ENCODE measurements at places on chromosomes 1 and 21. TPM values are rescaled to one million over a fixed set of nuclear protein-coding genes. Genes with fewer than 3 reads are reported as not detected.

Gene PDPN
- not detected for total RNA-seq

Gene PRDM16
- total RNA-seq, result 0.05 TPM

- no peak for DNase-seq
- peaks cover 11% of the 10 kb centered on the region for H3K27me3 ChIP-seq
- peaks cover 2% of the 10 kb centered on the region for H3K4me1 ChIP-seq
These were observed 222.8 kb downstream of the HLX start for GRCh38 chr1:221101807-221102605.

DNA sequence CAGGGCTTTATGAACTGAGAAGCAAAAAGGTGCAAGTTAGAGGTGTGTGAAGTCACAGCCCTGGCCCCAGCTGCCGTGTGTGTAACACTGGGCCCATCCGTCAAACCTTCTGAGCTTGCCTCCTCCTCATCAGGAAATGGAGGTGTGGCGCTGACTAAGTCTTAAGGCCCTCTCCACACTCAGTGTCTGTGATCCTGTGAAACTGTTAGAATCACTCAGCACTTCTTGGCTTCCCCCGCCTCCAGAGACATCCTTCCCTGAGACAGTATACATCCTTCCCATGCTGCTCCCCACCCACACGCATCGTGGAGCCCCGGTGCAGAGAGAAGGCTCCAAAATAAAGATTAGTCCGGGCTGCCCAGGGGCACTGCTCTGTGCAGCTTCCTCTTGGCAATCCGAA, 33.3 kb downstream of the LRP8 start:
- peaks cover 4% of the 10 kb centered on the region for H3K36me3 ChIP-seq
- no peaks in the 10 kb centered on the region for H3K27me3 ChIP-seq
- no peak overlapping the region for H3K4me3 ChIP-seq
- peak overlapping the region; percentile 41 for H3K27ac ChIP-seq
- peaks cover 27% of the 10 kb centered on the region for H3K4me1 ChIP-seq
- peak; percentile 80 for DNase-seq

DNA sequence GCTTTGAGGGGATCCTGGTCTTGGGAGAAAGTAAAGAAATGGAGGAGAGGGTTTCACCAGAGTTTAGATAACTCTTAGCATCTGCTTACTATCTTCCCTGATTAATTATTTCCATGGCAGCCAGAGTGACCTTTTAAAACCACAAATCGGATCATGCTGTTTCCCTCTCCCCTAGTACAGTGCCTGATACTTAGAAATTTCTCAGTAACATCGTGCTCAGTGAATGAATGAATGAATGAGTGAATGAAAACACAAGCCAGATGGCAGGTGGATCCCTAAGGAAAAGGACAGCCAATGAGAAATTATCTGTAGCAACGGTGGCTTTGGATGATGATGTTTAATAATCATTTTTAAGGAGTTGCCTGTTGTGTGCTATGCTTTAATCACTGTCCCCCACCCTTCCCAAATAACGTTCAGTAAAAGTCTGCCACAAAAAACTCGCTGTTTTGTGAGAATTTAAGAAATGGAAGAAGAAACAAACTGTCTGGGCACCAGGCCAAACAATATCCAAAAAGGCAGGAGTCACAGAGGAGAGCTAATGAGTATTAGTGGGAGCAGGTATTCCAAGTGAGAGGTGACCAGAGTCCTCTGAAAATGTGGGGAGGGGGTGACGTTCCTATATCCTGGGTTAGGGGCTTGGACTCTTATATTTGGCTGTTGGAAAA, 737 bp upstream of the SMAP2 start:
- H3K4me1 ChIP-seq, result peaks cover 39% of the 10 kb centered on the region
- peaks cover 32% of the 10 kb centered on the region for H3K36me3 ChIP-seq
- H3K27me3 ChIP-seq, result no peaks in the 10 kb centered on the region
- H3K4me3 ChIP-seq, result peak overlapping the region; percentile 77
